Neuronal stem cell (in vitro differentiated cells): ENCODE measurements at places on chromosomes 16 and 17.
A peak's percentile ranks its signal among the peaks of the same experiment; 100 is the strongest.

DNA sequence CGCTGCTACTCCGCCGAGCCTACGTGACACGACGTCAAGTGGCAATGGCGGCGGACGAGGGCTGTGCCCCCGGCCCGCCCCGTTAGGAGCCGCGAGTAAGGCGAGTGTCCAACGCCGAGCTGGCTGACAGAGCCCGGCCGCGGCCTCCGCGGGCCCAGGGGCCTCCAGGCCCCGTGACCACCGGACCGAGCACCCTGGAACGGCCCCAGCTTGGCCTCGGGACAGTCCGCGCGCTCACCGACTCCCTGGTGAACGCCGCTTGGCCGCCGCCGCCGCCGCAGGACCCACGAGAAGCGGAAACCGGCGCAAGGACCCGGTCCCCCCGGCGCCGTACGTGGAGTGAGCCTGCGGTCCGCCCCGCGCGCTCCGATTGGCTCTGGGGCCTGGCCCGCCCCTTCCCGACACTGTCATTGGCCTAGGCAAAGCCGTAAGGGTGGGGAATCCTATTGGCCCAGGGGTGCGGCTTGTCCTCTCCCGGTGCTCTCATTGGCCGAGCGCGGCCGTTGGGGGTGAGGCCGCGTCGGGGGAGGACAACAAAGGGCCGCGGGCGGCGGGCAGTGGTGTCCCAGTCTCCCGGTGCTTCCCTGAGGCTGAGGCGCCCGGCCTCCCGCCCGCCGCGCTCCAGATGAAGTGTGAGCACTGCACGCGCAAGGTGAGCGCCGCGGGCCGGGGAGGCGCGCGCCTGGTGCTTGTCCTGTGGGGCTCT lies at the start of gene NARF:
Gene NARF (plus strand): TSS at position 563 of the 706 bp plus-strand sequence. CDS start 63 bp downstream, at position 626.
- no peaks in the 10 kb centered on the region for H3K27me3 ChIP-seq
- peak within 1 kb of the TSS; percentile 94 for H3K4me3 ChIP-seq
- H3K27ac ChIP-seq: peak within 1 kb of the TSS; percentile 100
- peak; percentile 97 for DNase-seq

- H3K4me3 ChIP-seq: peak within 1 kb of the TSS; percentile 68
- no peak for DNase-seq
- peaks cover 8% of the 10 kb centered on the region for H3K4me1 ChIP-seq
- H3K27me3 ChIP-seq: peaks cover 100% of the 10 kb centered on the region
Measured at GRCh38 chr17:61399131-61400065, at the start of gene TBX2. Gene TBX2, plus strand, starts transcription at chr17:61399843. Its CDS starts 334 bp downstream, at chr17:61400177.

GRCh38 chr17:80289616-80290015 lies 29.0 kb downstream of the RNF213 start:
- no peak overlapping the region for H3K4me3 ChIP-seq
- H3K27me3 ChIP-seq: no peaks in the 10 kb centered on the region
- H3K27ac ChIP-seq: no peak overlapping the region
- no peak for DNase-seq

- no peak overlapping the region for H3K27ac ChIP-seq
- no peak for DNase-seq
- H3K4me1 ChIP-seq: peaks cover 11% of the 10 kb centered on the region
- H3K4me3 ChIP-seq: no peak overlapping the region
- H3K27me3 ChIP-seq: peaks cover 8% of the 10 kb centered on the region
- peaks cover 2% of the 10 kb centered on the region for H3K36me3 ChIP-seq
Measured at GRCh38 chr16:71629278-71630016, 3.5 kb downstream of the MARVELD3 start.

DNA sequence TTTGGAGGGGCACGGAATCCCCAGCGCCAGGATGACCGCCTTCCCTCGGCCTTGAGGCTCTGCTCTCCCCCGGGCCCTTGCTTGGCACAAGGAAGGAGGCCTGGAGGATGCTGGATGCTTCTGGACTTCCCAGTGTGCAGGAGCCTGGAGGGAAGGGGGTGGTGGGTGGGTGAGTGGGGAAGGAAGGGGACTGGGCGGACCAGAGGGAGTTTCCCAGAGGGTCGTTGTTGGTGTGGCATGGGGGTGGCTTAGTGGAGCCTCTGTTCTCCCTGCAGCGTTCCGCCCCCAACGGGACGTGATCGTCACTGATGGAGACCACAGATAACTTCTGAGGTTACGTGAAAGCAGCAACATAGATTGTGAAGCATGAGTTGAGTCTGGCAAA lies 140.0 kb downstream of the IRF8 start:
- no peaks in the 10 kb centered on the region for H3K36me3 ChIP-seq
- H3K4me1 ChIP-seq: no peaks in the 10 kb centered on the region
- no peak overlapping the region for H3K27ac ChIP-seq
- H3K4me3 ChIP-seq: no peak overlapping the region
- no peak for DNase-seq

GRCh38 chr17:2295575-2295974 lies 8.0 kb downstream of the SMG6 start:
- H3K27ac ChIP-seq: no peak overlapping the region
- H3K4me3 ChIP-seq: no peak overlapping the region
- no peak for DNase-seq
- peaks cover 35% of the 10 kb centered on the region for H3K36me3 ChIP-seq
- H3K27me3 ChIP-seq: no peaks in the 10 kb centered on the region
- no peaks in the 10 kb centered on the region for H3K4me1 ChIP-seq

DNA sequence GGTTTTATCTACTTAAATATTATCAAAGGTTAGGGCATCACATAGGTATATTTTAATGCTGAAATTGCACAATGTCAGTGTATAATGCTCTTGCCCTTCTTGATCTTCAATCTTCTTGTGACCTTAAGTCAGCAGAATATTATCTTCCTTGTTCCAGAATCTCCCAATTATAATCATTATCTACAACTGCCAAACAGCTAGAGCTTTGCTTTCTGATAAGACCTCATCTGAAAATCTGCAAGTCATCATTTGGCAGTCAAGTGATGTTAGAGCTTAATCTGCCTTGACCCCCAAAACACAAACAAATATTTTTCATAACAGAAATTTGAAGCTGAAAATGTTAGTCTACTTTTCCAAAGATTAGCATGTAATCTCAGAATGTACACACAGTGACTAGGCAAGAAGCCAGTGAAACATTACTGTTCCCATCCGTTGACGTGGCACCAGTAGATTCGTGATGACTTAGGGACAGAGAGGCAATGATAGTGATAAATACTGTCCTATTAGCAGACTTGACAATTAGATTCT lies 19.8 kb downstream of the REXO5 start:
- H3K27me3 ChIP-seq: no peaks in the 10 kb centered on the region
- no peaks in the 10 kb centered on the region for H3K4me1 ChIP-seq
- H3K4me3 ChIP-seq: no peak overlapping the region
- H3K36me3 ChIP-seq: peaks cover 4% of the 10 kb centered on the region
- H3K27ac ChIP-seq: no peak overlapping the region

DNA sequence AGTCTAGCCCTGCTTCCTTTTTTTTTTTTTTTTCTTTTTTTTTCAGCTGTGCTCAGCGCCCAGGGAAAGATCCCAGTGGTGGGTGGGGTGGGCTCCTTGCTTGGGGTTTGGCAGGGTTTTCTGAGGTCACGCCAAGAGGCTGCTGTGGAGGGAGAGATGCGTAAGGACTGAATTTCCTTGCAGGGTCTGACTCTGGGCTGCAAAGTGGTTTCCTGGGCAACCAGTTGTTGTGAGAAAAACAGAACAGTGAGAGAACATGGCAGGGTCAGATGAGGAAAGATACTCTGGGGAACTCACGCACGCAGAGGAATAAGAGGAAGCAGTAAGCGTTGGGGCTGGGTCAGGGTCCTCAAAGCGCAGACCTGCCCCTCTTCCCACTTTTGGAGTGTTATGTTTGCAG lies 119.5 kb downstream of the IRF8 start:
- no peaks in the 10 kb centered on the region for H3K4me1 ChIP-seq
- no peak for DNase-seq
- H3K27me3 ChIP-seq: no peaks in the 10 kb centered on the region
- H3K27ac ChIP-seq: no peak overlapping the region

GRCh38 chr16:48526058-48526957 lies 83.7 kb downstream of the N4BP1 start:
- H3K27ac ChIP-seq: no peak overlapping the region
- H3K4me3 ChIP-seq: no peak overlapping the region
- DNase-seq: no peak
- H3K4me1 ChIP-seq: peaks cover 9% of the 10 kb centered on the region
- H3K36me3 ChIP-seq: no peaks in the 10 kb centered on the region
- no peaks in the 10 kb centered on the region for H3K27me3 ChIP-seq

DNA sequence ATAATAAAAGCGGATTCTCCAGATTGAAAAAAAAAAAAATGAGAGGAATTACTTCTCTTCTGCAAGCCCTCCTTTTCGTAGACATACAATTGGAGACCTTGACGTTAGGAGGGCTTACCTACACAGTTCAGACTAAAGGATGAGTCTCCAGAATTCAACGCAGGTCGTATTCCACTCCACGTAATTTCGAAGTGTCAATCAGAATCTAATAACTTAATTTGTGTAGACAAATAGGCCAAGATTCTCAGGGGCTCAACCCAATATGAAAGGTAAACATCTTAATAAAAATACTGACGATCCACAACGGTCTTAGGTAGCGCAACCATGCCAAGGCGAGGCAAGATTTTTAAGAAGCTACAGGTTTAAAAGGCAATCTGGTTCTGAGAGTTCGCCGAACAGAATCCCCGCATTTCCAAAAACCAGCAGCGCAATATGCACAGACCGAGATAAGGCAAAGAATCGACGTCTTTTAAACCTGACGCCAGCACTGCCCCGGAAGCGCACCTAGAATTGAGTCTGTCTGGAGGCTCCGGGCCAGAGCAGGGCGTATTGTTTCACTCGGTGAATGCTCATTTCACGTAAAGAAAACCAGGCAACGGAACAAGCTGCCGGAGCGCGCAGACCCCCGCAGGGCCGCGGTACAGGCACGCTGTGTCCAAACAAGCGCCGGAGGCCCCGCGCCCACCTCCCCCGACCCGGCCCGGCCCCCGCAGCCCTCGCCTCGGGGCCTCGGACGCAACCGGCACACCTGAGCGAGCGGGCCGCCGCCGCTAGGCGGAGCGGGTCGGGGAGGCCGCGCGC lies 623 bp downstream of the MBTPS1 start:
- no peaks in the 10 kb centered on the region for H3K27me3 ChIP-seq
- peaks cover 7% of the 10 kb centered on the region for H3K4me1 ChIP-seq
- peak overlapping the region; percentile 89 for H3K27ac ChIP-seq
- peaks cover 5% of the 10 kb centered on the region for H3K36me3 ChIP-seq
- no peak for DNase-seq

GRCh38 chr17:13283606-13284005 lies 265.8 kb upstream of the ELAC2 start:
- no peak overlapping the region for H3K4me3 ChIP-seq
- H3K4me1 ChIP-seq: no peaks in the 10 kb centered on the region
- H3K27ac ChIP-seq: no peak overlapping the region
- no peaks in the 10 kb centered on the region for H3K27me3 ChIP-seq

DNA sequence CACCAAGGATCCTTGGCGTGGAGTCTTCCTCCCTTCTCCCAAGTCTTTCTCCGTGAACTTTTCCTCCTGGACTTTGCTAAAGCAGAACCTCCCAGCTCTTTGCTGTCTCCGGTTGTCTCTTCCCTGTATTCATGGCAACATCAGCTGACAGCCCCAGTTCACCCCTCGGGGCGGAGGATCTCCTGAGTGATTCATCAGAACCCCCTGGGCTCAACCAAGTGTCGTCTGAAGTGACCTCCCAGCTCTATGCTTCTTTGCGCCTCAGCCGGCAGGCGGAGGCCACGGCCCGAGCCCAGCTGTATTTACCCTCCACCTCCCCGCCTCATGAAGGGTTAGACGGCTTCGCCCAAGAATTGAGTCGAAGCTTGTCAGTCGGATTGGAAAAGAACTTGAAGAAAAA lies 943 bp downstream of the CNTROB start:
- H3K4me1 ChIP-seq: peaks cover 15% of the 10 kb centered on the region
- no peak for DNase-seq
- peak overlapping the region; percentile 97 for H3K4me3 ChIP-seq
- peaks cover 13% of the 10 kb centered on the region for H3K36me3 ChIP-seq
- H3K27ac ChIP-seq: no peak overlapping the region
- H3K27me3 ChIP-seq: peaks cover 12% of the 10 kb centered on the region

- no peak overlapping the region for H3K4me3 ChIP-seq
- peaks cover 1% of the 10 kb centered on the region for H3K36me3 ChIP-seq
- DNase-seq: no peak
Measured at GRCh38 chr17:10197721-10198508, 491 bp downstream of the GAS7 start.

DNA sequence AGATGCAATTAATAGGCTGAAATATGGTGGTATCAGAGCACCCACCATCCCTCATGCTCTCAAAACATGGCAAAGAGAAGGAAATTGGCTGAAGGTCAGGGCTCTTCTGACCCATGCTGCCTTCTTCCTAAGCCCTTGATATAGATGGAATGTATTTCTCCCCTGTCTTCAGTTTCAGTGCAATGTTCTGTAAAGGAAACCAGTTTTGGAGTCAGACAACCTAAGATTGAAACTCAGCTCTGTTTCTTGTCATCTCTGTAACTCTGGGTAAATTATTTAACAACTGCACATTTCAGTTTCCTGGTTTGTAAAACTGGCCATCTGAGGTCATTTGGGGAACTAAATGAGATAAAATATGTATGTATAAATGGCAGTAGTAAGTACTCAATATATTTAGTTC lies 243.9 kb downstream of the CA10 start:
- no peak overlapping the region for H3K27ac ChIP-seq
- no peak for DNase-seq
- peaks cover 2% of the 10 kb centered on the region for H3K4me1 ChIP-seq
- H3K4me3 ChIP-seq: no peak overlapping the region
- H3K27me3 ChIP-seq: no peaks in the 10 kb centered on the region

GRCh38 chr17:17346428-17347233 lies 43.5 kb downstream of the NT5M start:
- H3K4me1 ChIP-seq: no peaks in the 10 kb centered on the region
- no peaks in the 10 kb centered on the region for H3K36me3 ChIP-seq
- no peak overlapping the region for H3K4me3 ChIP-seq

DNA sequence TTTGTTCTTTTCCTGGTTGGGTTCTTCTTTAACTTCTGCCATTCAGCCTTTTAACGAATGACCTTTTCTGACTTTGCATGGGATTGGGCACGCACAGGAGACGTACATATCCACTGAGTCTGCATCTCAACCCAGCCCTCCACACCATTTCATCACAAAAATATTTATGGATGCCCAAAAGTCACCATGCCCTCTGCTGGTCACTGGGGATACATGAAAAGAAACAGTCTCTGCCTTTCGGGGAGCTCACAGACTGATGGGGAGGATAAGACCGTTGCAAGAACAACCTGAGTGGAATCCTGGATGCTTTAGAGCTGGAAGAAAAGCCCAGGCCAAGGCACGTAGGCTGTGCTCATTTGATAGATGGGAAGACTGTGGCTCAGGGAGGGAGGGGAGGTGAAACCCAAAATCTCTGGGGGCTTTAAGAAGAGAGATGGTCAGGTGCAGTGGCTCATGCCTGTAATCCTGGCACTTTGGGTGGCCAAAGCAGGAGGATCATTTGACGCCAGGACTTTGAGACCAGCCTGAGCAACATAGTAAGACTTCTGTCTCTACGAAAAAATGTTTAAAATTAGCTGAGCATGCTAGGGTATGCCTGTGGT lies 7.9 kb upstream of the MT2A start:
- no peak overlapping the region for H3K27ac ChIP-seq
- no peaks in the 10 kb centered on the region for H3K4me1 ChIP-seq
- H3K36me3 ChIP-seq: no peaks in the 10 kb centered on the region
- no peak for DNase-seq

GRCh38 chr17:72456075-72456474 lies 335.3 kb downstream of the SOX9 start:
- no peak overlapping the region for H3K27ac ChIP-seq
- H3K27me3 ChIP-seq: no peaks in the 10 kb centered on the region
